NCI-H2081 (cell line): ENCODE measurements at places on chromosomes 7 and 10.

GRCh38 chr7:54995166-54995565 is 23.7 kb upstream of the EGFR start:
- no peak for DNase-seq

DNA sequence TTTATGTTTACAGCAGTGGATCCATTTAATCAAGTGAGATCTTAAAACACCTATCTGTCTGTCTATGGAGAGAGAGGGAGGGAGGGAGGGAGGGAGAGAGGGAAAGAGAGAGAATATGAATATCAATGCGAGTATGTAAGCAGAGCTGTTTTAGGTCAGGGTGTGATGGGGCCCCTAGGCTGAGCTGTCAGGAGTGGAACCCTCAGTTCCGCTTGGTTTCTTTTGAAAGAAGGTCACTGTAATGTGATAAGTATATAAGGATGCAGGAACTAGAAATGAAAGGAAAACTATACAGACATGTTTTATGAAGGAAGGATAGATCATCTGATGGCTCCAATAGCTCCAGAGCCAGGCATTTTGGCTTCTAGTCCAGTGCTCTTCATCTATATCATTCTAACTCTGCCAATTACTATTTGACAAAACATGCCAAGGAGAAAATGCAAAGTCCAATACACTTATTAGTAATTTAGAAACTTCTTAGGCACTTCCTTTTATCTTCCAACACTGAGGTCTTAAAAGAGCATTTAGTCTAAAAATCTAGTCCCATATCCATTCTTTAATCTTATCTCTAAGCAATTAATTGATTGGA is 70.3 kb downstream of the NRCAM start:
- DNase-seq, result no peak

- no peak for DNase-seq
Measured at GRCh38 chr7:79241288-79242060, 212.0 kb downstream of the MAGI2 start.

DNA sequence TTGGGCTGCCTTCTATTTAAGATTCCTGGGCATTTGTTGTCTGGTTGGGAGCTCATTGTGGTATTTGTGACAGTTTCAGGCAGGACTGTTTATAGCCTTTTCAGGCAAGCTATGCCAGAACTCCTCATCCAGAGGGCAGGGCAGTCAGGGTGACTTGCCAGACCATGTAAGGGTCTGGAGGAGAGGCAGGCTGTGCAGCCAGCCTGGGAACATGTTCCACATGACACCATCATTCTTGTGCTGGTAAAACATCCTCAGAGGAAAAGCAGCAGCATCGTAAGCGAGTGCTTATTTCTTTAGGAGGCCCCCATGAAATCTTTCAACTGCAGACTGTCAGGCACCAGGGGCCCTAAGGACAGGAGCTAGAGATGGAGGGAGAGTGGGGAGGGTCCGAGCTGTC is 44.0 kb upstream of the SORBS1 start:
- no peak for DNase-seq

GRCh38 chr10:100759331-100759730 is 13.9 kb downstream of the PAX2 start:
- DNase-seq, result no peak

DNA sequence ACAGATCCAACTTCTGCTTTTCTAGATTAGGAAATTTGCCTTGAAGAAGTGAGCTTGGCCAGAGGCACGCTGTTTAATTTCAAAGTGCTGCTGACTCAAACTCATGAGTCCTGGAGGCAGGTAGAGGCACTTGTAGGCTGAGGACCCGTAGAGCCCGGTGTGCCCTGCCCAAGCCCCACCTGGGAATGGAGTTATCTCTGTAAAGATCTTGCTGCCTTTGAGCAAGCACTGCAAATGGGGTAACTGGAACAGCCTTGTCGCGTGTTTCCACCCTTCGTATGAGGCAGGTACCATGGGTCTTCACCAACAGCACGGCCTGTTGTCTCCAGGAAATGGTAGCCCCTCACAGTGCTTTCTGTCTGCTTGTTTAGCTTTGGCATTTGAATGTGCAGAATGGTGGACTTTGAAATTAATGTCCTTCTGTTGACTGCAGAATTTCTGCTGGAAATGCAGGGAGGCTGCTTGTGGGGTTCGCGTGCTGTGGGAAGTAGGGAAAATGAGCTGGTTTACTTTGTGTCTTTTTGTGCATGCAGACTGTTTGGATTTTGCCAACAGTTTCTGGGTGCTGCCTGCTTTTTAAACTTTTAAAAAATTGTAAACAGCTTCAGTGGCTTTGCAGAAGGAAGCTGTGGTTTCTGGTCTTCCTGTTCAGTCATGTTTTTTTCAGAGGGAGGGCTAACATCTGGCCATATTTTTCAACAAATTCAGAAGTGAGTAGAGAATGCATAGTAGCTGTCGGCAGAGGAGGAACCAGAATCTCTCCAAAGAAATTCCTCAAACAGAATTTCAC is 27.2 kb downstream of the CCM2 start:
- DNase-seq, result no peak

GRCh38 chr7:7816816-7817536 is 98.6 kb upstream of the RPA3 start:
- DNase-seq, result no peak

DNA sequence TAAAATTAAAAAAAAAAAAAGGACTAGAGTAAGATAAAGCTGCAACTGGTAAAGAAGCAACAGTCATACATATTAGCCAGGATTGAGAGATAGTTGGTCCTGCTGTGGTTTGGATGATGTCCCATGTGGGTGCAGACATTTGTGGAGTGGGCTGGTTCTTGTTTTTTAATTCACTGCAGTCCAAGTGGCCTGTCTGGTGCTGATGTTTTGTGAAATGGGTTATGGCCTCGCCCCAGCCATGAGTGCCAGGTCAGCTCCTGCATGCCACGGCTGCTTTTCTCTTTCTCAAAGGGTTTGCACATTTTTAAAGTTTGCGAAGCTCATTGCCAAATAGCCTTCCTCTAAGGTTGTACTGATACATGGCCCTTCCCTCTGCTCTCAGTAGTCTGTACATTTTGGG is 14.1 kb upstream of the BTBD16 start:
- DNase-seq, result no peak

DNA sequence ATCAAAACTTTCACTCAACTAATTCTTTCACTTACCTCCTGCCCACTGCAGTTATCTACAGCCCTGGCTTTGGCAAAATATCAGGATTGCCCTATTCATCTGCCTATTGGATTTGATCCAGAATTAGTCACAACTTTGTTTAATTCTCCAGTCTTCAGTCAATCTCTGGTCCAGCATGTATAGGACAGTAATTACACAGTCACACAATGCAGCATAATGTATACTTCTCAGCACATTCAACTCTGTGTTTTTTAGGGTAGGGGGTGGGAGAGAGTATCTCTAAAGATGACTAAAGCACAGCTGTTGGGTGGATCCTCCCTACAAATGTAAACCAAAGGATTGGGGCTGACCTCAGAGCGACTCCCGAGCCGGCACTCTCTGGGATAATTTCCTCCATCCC is 17.7 kb upstream of the NRP1 start:
- peak; percentile 15 for DNase-seq

GRCh38 chr10:49621561-49621960 is 7.7 kb downstream of the CHAT start:
- DNase-seq, result no peak

DNA sequence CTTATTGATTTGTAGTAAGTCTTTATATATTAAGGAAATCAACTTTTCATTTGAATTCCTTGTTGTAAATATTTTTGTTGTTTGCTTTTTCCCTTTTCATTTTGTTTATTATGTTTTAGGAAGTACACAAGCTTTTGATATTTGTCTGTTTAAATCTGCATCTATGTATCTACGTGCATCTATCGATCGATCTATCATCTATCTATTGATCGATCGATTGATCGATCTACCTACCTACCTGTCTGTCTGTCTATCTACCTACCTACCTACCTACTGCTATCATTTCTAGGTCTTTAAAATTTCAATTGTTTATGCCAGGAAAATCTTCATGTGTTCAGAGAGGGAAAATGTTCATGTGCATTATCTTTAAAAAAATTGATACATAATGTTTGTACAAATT is 216.8 kb upstream of the MTPN start:
- no peak for DNase-seq

GRCh38 chr7:157278791-157279724 is 57.7 kb upstream of the DNAJB6 start:
- no peak for DNase-seq

- DNase-seq, result no peak
Measured at GRCh38 chr10:7407368-7408290, 3.2 kb downstream of the SFMBT2 start.
